AG09319 (cell line): ENCODE measurements at places on chromosomes 2 and 18.

- no peak for DNase-seq
Measured at GRCh38 chr2:206820807-206821206, 55.4 kb downstream of the FASTKD2 start.

- peak; percentile 4 for DNase-seq
Measured at GRCh38 chr2:118973542-118973951, 31.6 kb downstream of the MARCO start.

- DNase-seq: no peak
Measured at GRCh38 chr2:240789501-240790369, 30.3 kb downstream of the KIF1A start.

- DNase-seq: no peak
Measured at GRCh38 chr2:219444566-219445091, 10.0 kb downstream of the SPEG start.

DNA sequence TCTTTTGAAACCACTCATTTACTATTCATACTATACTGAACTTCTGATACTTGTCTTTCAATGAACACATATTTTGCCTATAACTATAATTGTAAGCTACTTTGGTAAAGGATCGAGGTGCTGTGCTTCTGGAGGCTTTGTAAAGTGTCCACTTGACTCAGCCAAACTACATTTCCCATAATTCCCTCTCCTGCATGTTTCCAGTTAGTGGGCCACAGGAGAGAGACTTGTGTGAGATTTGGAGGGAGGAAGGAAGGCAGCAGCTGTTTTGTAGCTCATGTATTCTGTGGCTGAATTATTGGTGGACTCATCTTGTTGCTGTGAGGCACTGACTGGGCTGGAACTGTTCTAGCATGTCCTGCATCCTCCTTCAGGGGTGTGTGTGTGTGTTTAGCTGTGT lies 328.8 kb downstream of the ARL6IP6 start:
- no peak for DNase-seq

DNA sequence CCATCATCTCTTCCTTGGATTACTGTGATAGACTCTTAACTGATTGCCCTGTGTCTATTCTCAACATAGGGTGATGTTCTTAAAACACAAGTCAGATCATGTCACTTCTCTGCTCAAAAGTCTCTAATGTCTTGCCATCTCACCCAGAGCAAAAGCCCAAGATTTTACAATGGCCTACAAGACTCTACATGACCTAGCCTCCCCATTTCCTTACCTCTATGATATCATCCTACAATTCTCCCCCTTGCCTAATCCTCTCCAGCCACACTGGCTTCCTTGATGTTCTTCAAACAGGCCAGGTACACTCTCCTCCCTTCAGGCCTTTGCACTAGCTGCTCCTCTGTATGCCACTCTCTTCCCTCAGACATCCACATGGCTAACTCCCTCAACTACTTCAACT lies 55.1 kb downstream of the ROCK1 start:
- no peak for DNase-seq

- no peak for DNase-seq
Measured at GRCh38 chr2:44999540-44999939, 9.7 kb downstream of the SIX2 start.

- DNase-seq: peak; percentile 4
Measured at GRCh38 chr2:221444106-221444505, 128.0 kb downstream of the EPHA4 start.

- DNase-seq: no peak
Measured at GRCh38 chr2:64267699-64268098, 123.5 kb upstream of the PELI1 start.

DNA sequence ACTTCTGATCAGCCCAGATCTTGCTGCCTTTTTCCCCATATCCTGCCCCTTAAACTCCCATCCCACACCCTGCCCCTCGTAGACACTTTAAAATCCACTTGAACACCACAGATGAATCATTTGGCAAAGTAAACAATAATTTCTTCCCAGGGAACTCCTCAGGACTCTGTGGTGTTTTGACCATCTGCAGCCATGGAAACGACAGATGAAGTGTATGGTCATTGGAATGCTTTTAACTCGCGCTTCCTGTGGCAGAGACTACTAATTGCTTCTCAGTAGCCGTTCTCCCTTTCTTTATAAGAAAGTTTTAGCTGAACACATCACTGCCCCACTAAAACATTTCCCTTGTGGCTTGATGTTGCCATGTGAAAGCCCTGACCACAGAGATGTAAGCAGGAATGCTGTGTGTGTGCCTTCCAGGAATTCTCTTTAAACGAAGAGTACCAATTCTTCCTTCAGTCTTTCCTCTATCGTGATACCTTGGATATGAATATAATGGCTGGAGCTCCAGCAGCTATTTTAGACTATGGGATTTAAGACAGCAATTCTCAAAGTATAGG lies 92.7 kb upstream of the PARD3B start:
- DNase-seq: peak; percentile 89

GRCh38 chr2:63661076-63661475 lies 72.3 kb downstream of the MDH1 start:
- DNase-seq: peak; percentile 34

GRCh38 chr2:235493775-235494715 lies at the start of gene AGAP1:
AGAP1 (plus strand) TSS chr2:235494043.
- DNase-seq: peak; percentile 72

DNA sequence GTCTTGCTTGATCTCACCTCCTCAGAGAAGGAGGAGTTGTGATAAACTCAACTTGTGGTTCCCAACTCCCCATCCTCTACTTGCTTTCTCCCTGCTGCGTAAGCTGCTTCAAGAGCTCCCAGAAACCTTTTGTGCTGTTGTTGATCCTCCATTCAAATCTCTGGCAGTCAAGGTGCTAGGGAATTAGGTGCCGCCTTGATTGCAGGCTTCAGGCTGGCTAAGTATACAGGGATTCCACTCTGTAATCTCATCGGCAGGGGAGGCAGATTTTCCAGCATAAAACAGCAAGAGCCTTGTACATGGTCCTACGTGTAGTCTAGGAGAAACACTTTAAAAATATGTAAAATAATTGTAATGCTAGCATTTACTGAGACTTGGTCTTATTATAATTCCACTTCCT lies 116.2 kb upstream of the DDX18 start:
- no peak for DNase-seq

- DNase-seq: no peak
Measured at GRCh38 chr2:202909394-202910192, 1.9 kb downstream of the WDR12 start.

- no peak for DNase-seq
Measured at GRCh38 chr18:22026362-22026761, 143.0 kb upstream of the GATA6 start.

DNA sequence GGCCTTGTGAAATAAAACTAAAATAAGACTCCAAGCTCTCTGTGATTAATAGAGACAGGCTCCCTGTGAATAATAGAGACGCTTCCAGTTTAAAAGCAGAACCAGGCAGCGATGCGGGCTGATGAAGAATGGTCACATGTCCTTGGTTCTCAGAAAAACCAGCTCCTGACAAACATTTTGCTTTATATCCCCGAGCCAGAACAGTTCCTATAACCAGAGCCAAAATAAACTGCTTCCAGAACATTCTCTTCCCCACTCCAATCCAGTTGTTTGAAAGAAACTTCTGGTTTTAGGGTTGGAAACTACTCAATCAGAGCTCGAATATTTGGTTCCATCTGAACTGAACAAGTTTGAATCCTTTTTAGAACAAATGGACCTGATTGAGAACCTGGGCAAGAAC lies 213.7 kb downstream of the TSN start:
- DNase-seq: no peak

DNA sequence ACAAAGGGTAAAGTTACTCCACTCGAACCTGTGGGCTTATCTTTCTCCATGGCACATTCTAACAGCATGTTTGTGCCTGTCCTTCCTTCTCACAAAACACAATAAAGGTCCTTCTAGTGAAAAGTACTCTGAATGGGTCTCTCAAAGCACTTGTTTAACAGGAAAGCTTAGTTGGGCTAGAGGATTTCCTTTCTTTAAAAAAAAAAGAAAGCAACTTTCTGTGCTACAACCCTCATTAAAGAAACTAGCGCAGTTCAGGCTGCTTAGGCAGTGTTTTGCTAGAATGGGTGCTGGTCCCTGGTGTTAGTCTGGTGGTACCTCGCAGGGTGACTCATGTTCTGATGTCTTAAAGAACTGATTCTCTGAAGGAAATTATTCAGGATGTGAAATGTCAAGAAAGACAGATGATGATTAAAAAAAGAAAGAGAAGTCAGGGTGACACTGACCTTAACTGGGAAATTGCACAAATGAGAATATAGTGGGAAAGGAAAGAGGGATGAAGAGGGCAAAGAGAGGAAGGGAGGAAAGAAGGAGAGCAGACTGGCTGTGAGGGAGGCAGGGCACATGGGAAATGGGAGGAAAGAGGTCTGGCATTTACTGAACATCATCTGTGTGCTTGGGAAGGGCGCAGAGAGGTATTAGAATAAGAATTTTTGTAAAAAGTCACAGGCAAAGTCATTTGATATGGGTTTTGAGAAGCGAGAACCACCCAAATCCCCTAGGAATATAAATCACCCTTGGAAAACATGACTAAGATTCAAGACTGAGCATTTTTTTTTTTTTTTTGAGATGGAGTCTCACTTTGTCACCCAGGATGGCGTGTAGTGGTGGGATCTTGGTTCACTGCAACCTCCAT lies 74.9 kb downstream of the ATP8B1 start:
- DNase-seq: no peak

- no peak for DNase-seq
Measured at GRCh38 chr2:240131296-240131695, 4.8 kb downstream of the COPS9 start.

DNA sequence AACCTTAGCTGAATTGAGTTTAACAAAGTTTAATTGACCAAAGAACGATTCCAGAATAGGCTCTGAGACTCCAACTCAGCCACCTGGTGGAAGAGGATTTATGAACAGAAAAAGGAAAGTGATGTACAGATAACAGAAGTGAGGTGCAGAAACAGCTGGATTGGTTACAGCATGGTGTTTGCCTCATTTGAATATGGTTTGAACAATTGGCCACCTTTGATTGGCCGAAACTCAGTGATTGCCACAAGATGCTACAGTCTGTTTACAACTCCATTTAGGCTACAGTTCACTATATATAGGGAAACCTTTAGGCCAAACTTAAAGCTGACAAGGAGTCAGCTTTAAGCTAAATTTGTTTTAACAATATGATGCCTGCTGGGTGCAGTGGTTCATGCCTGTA lies 28.1 kb upstream of the SLC35G4 start:
- DNase-seq: no peak

DNA sequence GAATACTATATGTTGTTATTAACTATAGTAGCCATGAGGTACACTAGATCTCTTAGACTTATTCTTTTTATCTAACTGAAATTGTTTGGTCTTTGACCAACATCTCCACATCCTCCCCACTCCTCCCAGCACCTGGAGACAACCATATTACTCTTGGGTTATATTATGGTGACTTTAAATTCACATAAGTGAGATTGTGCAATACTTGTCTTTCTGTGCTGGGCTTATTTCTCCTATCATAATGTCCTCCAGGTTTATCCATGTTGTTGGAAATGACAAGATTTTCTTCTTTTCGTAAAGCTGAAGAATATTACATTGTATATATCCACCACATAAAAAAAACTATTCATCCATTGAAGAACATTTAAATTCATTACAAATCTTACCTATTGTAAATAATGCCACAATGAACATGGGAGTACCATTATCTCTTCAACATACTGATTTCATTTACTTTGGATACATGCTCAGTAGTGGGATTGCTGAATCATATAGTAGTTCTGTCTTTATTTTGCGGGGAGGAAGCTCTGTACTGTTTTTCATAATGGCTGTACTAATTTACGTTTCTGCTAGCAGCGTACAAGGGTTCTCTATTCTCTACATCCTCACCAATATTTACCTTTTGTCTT lies 159.2 kb upstream of the SCN7A start:
- DNase-seq: no peak

GRCh38 chr2:172672114-172672513 lies 63.5 kb upstream of the RAPGEF4 start:
- DNase-seq: no peak

DNA sequence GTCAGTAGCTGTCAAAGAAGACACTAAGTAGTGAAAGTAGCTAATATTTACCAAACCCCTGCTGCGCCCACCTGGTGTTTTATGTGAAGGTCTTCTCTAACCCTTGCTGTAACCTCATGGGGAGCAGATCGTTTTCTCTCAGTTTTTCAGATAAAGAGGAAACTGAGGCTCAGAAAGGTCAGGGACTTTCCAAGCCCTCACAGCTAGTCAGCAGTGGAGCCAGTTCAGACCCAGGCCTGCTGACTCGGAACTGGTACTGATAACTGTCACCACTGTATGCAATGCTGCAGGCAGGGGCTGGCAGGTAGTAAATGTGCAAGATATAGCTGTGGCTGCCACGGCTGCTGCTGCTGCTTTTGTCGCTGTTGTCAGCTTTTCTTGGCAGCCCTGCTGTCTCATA lies 69.1 kb downstream of the LRRFIP1 start:
- DNase-seq: no peak

GRCh38 chr18:65399091-65399490 lies 351.7 kb upstream of the CDH7 start:
- DNase-seq: no peak

GRCh38 chr2:54409752-54410151 lies 46.4 kb upstream of the SPTBN1 start:
- DNase-seq: no peak

DNA sequence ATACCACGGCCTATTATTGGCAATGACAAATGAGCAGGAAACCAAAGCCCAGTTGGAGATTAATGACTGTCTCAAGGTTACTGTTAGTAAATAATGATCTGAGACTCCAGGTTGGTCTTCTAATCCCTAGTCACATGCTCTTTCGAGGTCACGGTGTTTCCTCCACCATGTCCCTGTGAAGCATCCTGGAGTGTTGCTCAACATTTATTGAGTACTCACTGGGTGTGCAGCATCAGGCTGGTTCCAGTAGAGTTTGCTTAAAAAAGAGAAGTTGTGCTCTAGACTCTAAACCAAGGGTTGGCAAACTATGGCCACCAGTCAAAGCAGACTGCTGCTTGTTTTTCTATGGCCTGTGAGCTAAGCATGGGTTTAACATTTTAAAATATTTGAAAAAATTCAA lies 263.8 kb upstream of the ATP5MC3 start:
- DNase-seq: no peak

- no peak for DNase-seq
Measured at GRCh38 chr2:25178976-25179375, 10.6 kb upstream of the POMC start.

DNA sequence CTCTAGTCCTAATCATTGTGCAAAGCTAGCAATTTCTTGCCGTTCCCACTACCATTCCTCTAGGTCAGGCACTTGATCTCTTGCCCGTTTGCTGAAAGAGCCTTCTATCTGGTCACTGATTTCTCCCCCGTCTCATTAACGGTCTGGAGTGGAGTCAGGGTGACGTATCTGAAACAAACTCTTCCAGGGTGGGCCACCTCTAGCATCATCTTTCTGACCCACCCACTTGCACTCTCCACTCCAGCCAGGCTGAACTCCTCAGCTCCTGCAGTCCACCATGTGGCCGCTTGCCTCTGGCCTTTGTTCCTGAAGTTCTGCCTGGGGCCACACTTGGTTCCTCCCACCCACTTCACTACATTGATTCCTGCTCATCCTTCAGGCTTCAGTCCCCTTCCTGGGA lies 13.3 kb downstream of the BCL2 start:
- DNase-seq: no peak

GRCh38 chr2:164145093-164145987 lies 409.5 kb upstream of the FIGN start:
- DNase-seq: no peak
